ENCODE measurements at places on chromosomes 5 and 9.

DNA sequence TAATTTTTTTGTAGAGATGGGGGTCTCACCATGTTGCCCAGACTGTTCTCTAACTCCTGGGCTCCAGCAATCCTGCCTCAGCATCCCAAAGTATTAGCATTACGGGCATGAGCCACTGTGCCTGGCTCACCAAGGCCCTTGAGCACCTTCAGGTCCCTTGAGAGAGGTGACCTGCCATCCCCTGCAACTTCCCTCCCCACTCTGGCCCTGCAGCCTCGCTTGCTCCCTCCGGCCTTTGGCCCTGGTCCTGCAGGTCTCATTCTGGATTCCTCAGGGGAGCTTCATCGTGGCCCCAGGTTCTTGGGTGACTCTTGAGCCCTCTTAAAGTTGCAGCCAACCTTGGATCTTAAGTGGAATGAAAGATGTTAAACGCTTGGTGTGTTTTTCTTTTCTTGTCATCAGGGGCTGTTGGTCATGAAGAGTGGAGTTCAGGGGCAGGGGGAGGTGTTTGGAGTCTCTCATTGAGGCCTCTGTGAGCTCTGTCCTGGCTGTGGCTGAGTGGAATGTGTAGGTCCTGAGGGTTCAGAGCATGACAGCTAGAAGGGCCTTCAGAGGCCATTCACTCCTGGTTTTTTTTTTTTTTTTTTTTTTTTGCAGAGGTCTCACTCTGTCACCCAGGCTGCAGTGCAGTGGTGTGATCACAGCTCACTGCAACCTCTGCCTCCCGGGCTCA, 33.0 kb downstream of the PPARGC1B start:
- DNase-seq: no peak

DNA sequence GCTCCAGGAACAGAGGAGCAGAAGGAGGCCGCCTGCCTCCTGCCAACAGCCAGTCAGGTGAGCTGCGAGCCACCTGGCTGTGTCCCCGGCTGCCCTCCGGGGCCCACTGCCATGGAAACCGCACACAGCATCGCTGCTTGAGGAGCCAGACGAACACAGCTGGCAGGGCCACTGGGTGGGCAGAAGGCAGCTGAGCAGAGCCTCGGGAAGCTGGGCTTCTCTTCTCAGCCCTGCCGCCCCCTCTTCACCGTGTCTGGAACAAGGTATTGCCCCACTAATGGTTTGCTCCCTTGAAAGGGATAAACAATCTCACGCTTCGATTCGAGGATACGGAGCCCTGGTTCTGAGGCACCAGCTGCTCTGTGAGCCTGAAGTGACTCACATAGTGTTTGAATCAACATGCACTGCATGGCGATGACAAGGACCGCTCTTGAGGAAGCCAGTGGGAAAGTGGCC, 63.7 kb upstream of the RUFY1 start:
- peak; percentile 17 for DNase-seq

- no peak for DNase-seq
These were observed 77.7 kb downstream of the OLFM1 start for GRCh38 chr9:135165003-135165711.

- DNase-seq: no peak
These were observed 38.5 kb upstream of the FCHO2 start for GRCh38 chr5:72917371-72917776.

DNA sequence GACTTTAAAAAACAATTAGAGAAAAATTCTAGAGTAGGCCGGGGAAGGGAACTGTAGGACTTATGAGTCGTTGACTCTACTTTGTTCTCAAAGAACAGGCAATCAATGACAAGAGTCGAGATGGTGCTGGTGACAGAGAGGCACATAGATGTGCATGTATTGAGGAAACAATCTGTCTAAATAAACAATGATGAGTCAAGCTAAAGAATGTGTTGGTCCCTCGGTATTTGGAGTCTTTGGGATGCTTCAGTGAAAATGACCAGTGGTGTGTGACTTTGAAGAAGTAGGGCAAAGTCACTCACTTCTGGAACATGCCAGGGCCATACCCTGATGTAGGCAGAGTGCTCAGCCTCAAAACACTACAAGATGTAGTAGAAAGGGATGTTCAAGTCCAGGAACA, 288.1 kb upstream of the PANK3 start:
- DNase-seq: peak; percentile 89

GRCh38 chr9:91253488-91253887, 108.2 kb downstream of the AUH start:
- no peak for DNase-seq

GRCh38 chr5:141882594-141883183, 4.5 kb upstream of the PCDH1 start:
- DNase-seq: no peak

GRCh38 chr5:9058161-9058560, 487.7 kb downstream of the SEMA5A start:
- peak; percentile 67 for DNase-seq

GRCh38 chr9:3058409-3058808, 214.5 kb upstream of the PUM3 start:
- no peak for DNase-seq

- DNase-seq: no peak
These were observed 7.1 kb upstream of the TEX48 start for GRCh38 chr9:114688909-114689610.

- DNase-seq: peak; percentile 22
These were observed 2.6 kb upstream of the SLC28A3 start for GRCh38 chr9:84343111-84343521.

GRCh38 chr5:115543365-115544042, 1.1 kb downstream of the FEM1C start:
- peak; percentile 54 for DNase-seq

DNA sequence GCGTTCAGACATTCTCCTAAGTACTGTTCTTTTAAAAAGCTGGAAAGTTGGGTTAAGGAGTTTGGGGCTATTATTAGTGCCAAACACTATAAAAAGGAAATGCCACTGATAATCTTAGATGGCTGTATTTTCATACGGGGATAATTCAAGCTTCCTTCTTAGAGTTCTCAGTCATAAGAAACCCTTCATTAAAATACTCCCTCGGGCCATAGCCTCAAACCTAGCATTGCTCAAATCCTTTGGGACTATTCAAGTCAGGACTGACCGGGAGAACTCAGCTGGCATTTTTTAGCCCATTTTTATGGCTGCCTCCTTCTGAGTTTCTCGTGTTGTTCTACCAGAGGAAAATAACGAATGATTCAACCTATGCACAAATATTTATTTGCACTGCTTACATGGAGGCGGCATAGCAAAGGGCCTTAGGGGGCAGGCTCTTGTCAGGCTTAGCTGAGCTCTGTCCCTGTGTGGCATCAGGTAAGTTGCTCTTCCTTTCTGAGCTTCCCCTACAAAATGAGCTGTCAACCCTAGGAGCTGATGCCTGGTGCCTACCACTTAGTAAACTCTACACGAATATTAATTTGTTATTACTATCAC, 33.5 kb upstream of the ADAM19 start:
- no peak for DNase-seq

GRCh38 chr5:151078490-151079262, 2.2 kb downstream of the TNIP1 start:
- DNase-seq: peak; percentile 93

DNA sequence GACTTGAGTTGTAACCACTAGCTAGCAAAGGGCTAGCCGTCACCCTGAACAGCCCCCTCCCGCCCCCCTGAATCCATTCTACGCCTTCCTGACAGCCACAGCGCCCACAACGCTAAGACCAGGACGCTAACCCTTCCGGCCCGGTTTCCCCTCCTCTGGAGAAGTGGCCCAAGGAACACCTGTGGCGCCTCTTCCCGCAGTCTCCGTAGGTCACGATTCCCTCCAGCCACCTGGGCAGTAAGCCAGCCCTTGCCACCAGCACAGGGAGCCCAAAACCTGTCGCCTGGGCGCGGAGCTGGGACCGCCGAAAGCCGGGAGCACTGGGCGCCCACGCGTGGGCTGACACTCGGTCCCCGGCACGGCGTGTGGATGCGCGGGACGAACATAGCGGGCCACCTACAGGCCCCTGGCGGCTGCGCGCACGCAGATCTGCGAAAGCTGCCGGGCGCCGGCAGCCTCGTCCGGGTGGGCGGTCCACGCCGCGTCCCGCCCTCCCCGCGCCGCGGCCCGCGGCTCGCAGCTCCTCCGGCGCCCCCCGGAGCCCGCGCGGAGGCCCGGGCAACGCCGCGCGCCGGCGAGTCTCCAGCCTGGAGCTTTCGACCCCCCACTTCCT, 596 bp downstream of the IRF1 start:
- DNase-seq: no peak

- DNase-seq: peak; percentile 45
These were observed 198.1 kb downstream of the NPR3 start for GRCh38 chr5:32909207-32909606.

DNA sequence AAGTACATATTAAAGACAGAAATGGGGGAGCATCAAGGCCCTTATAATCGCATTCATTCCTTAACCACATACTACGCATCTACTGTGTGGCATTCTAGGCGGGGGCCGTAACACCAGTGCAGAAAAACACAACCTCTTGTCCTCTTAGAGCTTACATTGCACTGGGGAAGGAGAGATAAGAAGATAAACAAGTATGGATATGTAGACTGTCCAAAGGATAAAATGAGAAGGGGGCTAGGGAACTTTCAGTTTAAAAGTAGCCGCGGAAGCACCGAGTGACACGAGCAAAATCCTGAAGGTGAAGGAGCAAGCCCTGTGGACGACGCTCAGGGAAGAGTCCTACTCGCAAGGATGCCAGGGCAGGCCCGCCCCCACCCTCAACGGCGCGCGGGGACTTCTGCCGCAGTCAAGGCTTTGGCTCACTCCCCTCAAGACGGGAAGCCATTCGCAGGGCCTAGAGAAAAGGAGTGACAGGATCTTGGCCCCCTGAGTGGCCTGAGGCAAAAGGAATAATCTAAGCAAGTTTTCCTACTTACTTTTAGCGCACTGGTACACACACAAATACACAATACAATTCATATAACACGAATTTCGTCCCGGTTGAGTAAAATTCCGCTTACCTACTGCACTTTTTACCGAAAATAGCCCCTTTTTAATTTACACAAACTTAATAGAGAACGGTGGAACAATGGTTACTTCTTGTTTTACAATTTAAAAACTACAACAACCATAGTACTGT, 1.3 kb upstream of the NIPBL start:
- DNase-seq: peak; percentile 62

All from kidney tubule cell (primary cell).